ENCODE measurements at places on chromosomes 1 and 21.

DNA sequence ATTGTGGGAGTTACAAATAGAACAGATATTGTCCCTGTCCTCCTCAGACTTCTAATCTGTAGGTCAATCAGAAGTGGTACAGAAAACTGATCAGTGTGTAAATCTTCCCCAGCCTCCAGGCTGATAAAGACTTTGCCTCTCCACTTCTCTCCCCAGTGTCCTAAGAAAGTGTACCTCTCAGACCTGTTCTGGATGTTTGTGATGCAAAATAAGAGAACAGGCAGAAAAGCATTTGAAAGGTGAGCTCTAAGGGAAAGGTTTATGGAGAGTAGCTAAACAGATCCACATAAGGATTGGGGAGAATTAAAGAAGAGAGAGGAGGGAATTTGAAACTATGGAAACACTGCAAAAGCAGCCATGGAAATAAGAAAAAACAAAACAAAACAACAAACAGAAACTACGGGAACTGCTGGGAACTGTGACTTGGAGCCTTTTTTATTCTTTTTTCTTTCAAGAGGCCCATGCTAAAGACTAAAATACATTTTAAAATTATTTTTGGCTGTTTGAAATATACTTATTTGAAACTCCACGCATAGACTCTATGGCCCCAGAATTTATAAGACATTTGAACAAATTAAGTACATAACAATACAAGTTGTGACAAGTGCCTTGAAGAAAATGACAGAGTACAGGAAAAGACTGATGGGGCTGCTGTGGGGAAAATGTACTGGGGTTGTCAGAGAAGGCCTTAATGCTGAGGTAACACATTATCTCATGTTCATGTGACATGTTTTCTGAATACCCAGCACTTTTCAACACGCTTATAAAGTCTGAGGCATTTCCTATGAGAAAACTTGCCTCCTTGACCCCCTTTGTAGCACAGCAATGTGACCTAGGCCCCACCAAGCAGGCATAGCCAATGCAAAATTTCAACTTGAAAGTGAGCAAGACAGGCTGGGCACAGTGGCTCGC lies 51.2 kb downstream of the TRAF5 start:
- no peak for DNase-seq

DNA sequence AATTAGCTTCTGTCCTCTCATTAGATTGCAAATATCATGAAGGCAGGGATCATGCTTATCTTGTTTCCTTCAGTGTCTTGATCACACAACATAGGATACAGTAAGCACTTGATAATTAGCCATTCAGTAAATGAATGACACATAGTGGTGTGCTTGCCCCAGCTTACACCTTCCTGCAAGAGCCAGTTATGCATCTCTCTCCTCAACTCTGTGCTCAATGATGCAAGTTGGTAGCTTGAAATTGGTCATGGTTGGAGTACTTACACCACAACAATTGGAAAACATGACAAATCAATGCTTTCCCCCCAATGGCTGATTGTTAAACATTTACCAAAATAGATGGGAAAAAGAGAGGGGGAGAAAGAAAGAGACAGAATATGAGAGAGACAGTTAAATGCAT lies 129.2 kb downstream of the NUF2 start:
- DNase-seq = peak; percentile 7

DNA sequence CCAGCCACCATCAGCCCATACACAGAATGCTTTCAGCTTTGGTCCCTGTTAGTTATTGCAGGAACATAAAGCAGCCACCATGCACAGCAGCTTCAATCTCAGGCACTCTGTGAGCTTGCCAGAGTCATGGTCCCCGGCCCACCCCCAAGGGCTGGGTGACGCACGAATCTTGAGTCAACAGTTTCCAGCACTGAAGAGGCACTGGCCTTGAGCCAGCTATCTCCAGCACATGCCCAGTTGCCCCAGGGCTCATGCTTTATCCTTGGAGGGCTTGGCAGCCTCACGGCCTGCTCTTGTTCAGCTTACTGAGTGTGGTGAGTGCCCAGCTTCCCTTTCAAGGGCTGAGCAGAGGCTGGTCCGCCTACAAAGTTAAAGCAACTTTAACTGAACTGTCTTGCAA lies 200.7 kb upstream of the RAB4A start:
- no peak for DNase-seq

DNA sequence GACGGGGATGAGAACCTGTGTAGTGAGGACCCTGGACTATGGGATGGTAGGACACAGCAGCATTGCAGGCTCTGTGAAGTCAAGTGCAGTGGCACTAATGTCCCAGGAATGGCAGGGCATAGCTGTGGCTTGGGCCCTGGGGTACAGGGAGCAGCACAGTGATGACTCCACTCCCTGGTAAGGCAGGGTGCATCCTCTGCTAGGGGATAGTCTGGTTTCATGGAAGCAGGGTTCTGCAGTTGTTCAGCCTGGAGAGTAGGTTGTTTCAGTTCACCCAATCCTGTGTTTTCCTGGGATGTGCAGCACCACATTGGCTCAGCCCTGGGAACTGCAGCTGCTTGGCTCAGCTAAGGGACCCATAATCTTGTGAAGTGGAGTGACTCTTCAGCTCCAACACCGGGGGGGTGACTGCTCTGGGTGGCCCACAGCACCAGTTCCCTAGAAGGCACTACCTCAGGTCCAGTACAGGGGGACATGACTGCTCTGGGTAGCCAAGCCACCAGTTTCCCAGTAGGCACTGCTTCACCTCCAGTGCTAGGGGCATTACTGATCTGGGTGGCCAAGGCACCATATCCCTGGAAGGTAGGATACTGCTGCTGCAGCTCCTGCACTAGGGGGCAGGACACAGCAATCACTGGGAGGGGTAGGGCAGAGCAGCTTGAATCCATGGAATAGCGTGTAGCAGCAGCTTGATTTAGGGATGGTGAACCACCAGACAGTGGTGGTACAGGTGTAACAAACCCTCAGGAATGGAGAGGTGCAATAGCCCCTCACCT lies 15.3 kb upstream of the C1orf185 start:
- no peak for DNase-seq

DNA sequence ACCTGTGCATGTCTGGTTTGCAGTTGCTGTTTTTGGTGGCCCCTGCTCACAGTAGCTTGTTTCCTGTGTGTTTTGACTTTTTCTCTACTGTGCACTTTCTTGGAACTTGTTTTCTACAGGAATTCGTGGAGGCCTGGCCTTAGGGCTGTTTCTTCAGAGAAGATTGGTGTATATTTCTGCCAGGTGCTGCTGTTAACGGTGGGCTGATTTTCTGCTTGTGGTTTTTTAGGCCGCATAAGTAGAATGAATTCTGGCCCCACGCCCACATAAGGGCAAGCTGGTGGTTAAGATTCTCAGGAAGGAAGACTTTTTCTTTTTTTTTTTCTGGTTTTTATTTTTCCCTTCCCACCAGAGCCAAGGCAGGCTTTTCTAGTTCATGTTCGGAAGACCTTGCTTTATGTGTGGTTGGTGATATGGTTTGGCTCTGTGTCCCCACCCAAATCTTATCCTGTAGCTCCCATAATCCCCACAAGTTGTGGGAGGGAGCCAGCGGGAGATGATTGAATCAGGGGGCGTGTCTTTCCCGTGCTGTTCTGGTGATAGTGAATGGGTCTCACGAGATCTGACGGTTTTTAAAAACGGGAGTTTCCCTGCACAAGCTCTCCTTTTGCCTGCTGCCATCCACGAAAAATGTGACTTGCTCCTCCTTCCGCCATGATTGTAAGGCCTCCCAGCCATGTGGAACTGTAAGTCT lies 71.5 kb upstream of the DISP3 start:
- DNase-seq = no peak

DNA sequence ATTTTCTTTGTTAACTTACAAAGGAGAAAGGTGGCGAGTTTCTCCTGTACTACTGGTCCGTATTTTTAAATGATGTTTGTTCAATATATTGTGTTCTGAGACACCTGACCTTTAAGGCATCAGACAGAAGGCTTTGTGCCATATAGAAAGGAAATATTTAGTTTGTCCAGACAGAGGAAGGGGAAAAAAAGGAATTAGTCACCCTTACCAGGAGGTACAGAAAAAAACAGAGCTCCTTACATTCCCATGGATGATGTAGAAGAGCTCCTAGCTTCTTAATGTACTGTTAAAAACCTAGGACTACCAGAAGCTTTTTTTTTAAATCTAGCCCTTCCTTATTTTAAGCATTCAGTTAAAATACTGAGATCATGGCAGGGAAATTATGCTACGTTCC lies 12.4 kb upstream of the PODN start:
- no peak for DNase-seq

DNA sequence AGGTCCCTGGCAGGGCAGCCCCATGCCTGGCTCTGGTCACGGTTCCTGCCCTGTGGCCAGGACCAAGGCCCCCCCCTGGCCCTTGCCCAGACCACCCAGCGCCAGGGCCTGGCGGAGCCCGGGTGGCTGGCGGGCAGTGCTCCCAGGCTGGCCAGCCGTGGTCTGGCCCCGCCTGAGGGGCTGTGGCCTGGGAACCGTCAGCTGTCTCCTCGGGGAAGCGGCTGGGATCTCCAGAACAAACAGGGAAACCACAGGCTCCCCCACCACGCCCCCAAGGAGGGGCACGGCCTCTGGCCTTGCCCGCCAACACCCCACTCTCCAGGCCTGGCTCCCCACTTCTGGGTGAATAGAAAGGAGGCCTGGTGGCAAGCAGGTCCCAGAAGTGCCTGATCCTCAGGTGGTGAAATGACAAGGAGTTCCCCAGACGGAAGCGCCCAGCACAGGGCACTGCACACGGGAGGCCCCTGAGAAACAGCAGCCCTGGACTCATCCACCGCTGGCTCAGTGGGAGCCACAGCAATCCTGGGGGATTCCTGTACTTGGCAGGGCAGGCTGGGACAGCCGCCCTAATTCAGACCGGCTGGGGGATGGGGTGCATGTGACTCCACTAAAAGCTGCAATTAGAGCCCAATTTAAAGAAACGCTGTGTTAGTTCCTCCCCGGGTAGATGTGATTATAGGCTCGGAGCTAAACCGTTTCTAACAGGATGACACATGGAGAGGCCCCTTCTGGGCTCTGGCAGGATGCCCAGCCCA lies 78.9 kb downstream of the RAP1GAP start:
- no peak for DNase-seq

DNA sequence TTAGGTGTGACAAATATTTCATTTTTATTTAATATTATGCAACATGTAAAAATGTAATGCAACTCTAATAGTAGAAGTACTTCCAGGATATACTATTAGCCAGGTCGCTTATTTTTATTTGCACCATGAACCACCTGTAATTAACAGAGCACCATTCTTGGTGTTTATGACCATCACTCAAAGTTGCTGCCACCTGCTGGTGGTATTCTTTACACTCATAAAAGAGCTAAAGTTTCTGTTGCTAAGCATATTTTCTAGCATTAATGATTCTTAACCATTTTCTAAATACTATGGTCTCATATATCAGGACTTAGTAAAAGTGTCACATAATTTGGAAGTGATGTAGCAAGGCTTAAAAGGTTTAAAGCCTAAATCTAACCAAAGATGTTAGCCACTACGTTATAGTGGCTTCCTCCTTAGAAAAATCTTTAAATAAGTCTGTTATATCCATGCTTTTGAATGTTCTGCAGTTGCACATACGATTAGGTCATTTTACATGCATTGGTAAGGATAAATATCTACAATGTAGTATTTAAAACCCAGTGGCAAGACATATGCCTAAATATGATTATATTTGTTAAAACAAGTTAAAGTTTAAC lies 244.5 kb downstream of the NEGR1 start:
- no peak for DNase-seq

DNA sequence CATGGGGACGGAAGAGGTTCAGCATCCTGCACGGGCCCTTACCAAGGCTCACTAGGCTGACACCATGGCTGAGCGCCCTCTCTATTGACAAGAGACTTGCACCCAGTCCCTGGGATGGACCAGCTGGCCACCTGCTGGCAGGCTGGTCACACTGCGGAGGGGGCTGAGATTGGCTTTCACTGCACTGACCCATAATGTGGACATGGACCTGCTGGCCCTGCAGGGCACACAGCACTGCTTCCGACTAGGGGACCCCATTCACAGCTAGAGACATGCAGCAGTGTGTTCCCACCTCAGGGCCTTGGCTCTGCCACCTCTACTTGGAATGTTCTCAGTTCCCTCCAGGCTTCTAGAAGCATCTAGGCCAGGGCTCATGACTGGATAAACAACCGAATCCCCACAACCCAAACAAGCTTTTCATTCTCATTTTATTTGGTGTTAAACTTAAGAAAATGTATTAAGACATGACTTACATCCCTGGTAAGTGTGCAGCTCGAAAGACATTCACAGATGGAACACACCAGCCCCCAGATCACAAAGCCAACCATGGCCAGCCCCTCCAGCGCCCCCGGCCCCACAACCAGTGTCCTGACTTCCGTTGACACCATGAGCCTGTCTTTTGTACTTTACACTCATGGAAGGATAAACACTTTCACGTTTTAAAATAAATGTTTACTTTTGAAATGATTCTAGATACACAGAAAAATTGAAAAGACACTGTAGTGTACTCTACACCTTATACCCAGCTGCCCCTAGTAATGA lies 9.3 kb upstream of the SRARP start:
- DNase-seq = peak; percentile 36

GRCh38 chr21:16156841-16157489 lies 427.2 kb downstream of the USP25 start:
- DNase-seq = no peak

- DNase-seq = peak; percentile 58
Measured at GRCh38 chr1:26582836-26583460, 53.4 kb downstream of the RPS6KA1 start.

GRCh38 chr1:183039330-183039729 lies 16.1 kb downstream of the LAMC1 start:
- DNase-seq = no peak

GRCh38 chr1:109850827-109851226 lies 59.8 kb upstream of the CSF1 start:
- DNase-seq = no peak
